ENCODE measurements at places on chromosomes 1 and 21. TPM values are rescaled to one million over a fixed set of nuclear protein-coding genes. Genes with fewer than 3 reads are reported as not detected.

DNA sequence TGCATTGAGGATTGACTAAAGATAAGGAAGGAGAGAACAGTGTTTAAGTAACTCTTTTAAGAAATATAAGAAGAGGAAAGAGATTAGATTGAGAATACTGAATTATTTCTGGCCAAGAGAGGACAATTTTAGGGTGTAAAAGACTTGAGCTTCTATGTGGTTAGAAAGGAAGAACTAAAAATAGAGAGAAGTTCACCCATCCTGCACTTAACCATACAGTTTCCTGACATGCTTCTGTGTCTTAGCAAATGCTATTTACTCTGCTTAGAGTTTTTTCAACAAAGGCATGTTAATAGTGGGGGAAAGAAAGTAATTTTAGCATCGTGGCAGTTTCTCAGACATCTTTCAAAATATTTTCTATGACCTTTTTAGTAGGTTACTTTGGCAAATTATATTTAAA, 122.8 kb upstream of the GPR52 start:
- no peak for DNase-seq

DNA sequence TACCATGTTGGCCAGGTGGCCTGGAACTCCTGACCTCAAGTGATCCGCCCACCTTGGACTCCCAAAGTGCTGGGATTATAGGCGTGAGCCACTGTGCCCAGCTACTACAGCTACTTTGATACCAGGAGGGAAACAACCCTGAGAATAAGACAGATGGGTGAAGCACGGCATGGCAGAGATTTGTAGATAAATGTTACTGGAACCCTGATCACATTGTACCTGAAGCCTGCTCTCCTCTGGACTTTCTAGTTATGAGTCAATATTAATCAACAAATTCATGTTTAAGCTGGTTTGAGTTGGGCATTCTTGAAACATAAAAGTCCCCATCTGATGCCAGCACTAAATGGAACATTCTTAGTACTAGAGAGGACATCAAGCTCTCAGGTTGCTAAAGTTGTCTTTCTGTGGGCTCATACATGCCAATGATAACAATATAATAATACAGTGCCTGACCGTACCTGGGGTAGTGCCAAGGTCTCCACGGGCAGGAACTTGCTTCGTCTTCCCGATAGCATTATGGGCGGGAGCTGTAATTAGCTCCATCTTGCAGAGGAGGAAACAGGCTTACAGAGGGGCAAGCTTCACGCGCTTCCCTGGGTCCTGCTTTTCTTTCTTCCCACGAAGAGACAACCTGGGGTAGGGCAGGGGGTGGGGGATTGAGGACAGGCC, 30.7 kb upstream of the SLC19A1 start:
- no peak for DNase-seq

DNA sequence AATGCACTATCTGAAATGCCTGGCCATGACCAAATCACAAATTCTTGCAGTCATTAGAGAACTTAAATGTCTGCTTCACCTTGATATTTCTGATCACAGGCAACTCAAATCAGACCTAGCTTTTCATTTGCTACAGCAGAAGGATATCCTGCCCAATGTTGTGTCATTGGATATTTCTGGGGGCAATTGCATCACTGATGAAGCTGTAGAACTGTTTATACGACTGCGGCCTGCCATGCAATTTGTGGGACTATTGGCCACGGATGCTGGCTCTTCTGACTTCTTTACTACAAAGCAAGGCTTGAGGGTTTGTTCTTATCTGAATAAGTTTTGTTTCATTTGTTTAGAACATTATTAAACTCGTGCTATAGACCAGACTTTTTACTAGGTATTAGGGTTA, 14.9 kb downstream of the ZYG11A start:
- DNase-seq = no peak

OVAAL gene
- not detected for polyA plus RNA-seq

DNA sequence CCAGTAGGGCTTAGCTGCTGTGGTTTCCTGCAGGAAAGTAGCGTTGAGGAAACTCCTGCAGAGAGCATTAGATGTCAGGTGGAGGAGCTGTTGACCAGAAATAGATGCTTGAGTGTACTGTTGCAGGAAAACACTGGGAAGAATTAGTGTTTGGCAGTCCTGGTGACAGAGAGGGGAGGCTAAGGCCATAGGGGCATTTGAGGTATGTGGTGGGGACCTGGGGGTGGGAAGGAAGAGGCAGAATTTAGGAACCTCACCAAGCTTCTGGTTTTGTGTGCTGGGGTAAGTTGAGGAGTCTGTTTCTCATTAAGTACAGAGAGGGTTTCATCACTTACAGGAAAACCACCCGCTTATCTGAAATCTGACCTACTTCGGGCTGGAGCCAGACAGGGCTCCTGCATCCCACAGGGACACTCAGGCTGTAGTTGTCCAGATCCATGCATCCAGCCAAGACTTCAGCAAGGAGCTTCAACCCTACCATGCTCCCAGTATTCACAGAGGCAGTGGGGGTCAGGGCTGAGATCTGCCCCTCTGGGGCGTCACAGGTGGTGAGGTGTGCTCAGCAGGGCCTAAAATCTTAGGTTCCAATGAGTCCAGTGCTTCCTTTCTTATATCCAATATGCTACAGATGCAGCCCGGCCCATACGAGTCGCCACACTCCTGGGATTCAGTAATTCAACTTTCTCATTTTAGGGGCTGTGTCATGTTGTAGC, 15.1 kb downstream of the SH2D2A start:
- no peak for DNase-seq

DNA sequence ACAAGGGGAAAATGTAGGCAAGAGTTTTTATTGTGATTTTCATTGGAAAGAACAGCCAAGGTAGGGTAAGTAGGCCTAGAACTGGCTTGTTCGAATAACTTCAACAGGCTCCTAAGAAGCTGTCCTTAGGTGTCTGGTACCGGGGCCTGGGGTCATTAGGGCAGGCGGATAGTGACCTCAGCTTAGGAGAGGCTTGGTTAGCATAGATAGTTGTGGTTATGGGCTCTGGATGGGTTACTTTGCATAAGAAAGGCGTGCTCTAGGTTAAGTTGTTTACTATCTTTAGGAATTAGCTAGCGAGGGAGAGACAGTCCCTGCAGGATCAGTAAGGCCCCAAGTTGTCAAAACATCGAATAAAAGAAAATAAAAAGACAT, 20.7 kb upstream of the HPCAL4 start:
- DNase-seq = no peak
